HuH-7 (cell line): ENCODE measurements at places on chromosomes 4 and X.

DNA sequence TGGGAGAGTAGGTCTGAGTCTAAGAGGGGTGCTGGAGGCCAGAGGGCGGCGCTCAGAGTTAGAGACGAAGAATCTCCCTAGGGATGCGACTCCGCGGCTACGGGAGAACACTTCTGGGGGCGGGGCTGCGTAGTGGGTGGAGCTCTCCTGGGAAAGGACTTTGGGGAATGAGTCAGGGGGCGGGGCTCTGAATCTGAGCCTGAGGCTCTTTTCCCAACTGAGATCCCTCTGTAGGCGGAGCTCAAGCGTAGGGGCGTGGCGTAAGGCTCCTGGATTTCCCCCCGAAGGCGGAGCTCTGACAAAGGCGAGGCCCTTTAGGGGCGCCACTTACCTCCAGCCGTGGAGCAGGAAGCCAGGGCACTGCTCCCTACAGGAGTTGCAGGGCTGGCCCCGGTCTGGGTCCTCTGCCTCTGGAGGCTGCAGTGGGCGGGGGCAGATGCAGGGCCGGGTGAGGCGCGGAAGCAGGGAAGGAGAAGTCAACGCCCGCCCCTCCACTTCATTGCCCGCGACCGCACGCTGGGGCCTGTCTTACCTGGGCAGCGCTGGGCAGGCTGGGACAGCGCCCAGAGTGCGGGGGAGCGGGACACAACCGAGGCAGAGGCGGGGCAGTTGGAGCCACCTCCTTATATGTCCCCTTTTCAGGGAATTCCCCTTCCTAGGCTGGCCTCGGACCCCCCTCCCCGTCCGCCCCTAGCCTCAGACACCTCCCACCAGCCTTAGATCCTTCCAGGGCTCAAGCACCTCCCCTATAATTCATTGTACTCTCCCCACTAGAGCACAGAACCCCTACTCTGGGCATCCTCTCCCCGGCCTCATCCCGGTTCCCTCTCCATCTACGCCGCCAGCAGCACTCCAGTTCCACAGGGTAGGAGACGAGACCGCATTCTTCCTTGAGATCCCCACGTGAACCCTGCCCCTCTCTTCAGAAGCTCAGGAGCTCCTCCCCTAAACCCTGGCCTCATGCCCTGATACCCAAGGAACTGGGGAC lies 1.6 kb downstream of the PRICKLE3 start:
- no peak for DNase-seq

DNA sequence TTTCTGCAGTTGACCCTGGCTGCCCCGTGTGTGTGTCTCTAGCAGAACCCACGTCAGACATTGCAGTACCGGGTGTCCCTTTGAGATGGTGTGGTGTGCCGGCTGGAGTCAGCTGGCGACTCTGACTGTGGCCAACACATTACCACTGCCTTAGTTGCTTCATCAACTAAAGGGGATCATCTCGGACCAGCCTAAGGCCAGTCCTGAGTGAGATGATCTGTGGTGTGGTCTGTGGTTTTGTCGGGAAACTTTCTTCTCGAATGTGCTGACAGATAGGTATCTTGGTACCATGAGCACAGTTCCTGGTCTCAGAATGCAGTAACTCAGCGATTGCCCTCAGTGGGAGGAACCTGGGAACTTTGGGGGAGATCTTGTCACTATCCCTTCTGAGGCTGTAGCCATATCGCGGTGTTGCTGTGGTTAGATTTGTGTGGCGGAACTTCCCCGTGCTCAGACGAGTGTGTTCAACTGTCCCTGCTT lies 15.8 kb downstream of the TBC1D14 start:
- DNase-seq = no peak

GRCh38 chr4:188867796-188868195 lies 728.6 kb downstream of the TRIML1 start:
- DNase-seq = no peak

DNA sequence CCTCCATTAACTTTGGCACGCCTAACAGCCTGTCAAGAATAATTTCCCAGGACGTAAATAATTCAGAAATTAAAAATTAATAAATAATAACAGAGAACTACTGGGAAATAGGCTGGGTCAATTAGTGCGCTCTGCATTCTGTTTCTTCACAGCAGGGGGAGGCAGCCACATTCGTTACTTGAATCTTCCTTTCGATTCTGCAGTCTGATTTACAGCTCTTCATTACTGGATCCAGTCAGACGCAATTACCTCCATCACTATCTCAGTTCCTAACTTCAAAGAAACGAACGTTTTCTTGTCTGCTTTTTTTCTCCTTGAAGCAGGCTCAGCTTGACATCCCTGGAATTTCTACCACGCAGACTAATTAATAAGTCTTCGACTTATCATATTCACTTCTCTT lies 9.0 kb upstream of the RPL34 start:
- DNase-seq = no peak

- no peak for DNase-seq
Observed at GRCh38 chrX:21394792-21395191, 20.6 kb downstream of the CNKSR2 start.

DNA sequence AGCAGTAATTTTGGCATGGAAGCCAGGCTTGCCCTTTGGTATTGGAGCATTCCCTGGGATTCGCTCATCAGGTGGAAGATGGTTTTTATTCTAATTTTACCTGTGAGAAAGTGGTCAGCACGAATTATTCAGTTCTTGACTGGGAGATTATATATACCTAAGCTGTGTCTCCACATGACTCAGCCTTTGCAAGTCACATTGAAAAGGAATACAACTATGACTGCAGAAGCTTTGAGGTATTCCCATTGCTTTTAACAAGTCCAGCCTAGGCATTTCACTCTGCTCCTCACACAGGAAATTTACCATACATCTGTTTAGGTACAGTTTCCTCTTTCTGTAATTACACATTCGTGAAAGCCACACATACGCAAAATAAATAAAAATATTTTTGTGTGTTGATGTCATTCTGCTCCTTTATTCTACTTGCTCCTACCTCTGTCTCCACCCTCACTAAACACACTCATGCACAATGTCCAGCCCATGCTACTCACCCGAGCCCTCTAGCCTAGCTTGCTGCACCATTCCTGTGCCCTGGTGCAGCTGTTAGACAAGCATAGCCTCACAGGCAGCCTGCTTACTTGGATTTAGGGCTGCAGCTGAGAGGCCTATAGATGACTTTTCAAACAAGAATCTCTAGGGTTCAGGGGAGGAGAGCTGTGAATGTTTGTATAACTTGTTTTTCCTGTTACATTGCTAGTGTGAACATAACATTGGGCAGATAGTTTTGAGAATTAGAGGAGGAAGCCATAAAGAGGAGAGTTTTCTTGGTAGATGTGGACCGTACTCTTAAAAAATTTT lies 504.4 kb upstream of the FAT1 start:
- DNase-seq = no peak

DNA sequence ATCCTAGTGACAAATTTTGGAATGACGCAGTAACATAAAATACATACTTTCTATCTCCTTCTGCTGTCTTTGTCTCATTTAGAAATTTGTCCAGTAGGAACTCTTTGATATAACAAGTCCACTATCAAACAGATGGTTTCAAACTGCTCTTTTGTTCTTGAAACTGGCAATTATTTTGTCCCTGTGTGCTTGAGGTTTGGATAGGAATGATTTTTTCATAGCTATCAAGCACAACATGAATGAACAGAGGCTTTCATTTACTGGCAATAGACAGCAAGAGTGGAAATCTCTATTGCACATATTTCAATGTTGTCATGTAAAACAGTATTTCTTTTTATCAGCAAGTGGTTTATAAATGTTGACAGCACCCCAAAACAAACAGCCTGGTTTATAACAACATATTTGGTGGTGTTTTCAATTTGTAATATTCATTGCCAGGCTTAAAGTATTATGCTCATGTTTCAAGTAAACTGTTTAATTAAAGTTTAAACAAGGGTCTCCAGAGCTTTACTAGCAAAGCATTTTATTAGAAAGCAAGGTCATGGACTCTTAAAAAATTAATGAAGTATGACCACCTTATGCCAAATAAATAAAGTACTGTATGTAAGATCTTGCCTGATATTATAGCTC lies 60.0 kb downstream of the TIGD2 start:
- no peak for DNase-seq

GRCh38 chrX:97334850-97335249 lies 451.1 kb downstream of the RPA4 start:
- DNase-seq = no peak
